Right hindlimb (tissue), 1 donor: ENCODE measurements at places on chromosomes 5 and 9.

DNA sequence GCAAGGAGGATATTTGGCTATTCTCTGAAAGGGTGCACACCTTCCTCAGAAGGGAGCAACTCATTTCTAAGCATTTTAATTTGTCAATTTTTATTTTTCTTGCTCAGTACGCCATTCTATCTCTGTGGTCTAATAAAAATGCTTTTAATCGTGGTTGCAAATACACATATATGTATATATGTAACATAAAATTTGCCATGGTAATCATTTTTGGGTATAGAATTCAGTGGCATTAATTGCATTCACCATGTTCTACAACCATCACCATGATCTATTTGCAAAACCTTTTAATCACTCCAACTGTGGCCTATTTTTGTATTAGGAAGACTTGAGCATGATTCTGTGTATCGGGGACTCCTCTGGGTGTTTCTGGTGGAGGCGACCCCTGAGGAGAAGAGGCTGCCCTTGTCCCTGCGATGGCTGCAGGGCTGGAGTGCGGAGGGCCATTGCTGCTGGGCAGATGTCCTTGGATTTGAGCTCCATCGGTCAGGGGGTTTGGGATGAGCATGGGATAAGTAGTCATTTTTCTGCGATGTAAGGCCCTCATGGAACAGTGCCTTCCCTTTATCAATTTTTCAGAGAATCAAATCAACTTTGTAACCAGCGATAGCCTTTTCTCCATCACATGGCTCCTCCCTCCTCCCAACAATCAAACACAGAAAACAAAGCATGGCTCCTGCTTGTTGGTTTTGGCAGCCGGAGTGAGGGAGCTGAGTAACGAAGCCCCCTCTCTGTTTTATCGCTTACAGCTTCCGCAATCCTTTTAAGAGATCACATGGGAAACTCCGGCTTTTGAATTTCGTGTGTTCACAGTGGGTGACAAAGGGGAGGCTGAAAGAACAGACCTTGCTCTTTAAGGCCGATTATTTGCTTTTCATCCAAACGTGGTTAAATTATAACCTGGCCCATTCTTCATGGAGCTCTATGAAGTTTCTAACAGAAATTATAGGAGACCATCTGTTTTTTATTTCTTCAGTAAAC, 187.3 kb downstream of the TENT4A start:
- DNase-seq: no peak

GRCh38 chr9:79195879-79196278, 375.9 kb upstream of the TLE4 start:
- no peak for DNase-seq

- DNase-seq: no peak
Observed at GRCh38 chr9:33878691-33879366, 61.9 kb downstream of the UBE2R2 start.

DNA sequence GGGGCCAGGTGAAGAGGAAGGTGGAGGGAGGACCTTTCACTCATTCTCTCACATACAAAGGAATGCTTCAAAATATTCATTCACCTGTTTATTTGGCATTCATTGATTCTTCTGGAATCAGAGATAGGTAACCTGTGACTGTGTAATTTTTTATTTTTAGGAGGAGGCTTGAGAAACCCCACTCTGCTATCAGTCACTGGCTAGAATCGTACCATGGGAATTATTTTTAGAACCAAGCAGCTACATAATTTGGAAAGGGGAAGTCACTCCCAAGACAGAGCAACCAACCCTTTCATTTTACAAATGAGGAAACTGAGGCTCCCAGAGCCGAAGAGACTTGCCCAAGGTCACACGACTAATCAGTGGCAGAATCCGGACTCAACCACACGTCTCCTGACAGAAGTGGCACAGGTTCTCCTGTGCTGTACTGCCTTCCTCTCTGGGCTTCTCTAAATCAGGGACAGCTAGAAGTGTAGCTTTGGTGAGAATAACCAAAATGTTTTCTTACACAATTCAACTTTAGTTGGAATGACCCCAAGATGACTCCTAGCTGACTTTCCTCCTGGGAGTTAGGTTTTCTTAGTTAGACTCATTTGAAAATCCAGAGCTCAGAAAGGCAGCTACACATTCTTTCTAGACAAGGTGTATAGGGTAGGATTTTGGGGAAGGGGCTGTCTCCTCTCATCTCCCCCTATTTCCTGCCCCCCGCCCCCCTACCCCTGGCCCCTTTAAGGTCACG, 264.3 kb upstream of the PANK3 start:
- no peak for DNase-seq

DNA sequence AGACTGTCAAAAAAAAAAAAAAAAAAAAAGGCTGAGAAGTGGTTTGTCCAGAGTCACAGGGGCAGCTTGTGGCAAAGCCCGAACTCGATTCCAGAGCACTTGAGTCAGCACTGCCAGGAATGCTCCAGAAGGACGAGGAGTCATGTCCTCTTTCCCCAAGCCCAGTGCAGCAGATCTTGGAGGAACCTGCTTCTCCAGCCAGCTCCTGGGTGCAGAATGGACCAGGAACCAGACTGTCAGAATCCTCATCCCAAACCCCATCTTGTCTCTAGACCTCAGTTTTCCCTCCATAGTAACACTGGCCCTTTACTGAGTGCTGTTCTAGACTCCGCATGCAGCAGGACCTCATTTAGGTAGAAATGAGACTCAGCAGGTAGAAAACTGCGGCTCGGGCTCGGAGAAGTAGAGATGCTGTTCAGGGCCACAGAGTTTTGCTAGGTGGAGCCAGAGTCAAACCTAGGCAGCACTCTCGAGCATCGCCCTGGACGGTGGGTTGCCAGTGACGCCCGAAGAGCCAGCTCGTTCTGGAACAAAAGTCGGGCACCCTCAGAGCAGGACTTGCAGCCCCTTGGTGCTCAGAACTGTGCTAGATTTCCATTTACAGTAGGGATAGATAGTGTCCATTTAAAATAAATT, 15.4 kb downstream of the CD74 start:
- no peak for DNase-seq

- no peak for DNase-seq
Observed at GRCh38 chr5:153895266-153895665, 143.4 kb downstream of the FAM114A2 start.

DNA sequence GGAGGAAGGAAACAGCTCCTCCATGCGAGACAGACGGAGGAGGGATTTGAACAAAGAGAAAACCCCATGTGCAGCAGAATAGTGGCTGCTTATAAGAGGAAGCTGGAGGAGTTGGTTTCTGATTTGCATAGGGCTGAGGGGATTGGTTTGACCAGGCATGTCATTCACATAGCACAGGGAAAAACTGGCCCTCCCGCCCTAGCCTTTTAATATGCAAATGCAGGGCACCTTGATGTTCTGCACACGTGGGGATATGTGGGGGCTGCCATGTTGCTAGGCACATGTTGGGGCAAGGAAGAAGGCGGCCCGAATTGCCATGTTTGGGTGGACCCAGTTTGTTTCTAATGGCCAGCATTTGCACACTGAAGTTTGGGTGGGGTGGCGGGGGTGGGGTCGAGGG, 42.2 kb downstream of the OSMR start:
- DNase-seq: no peak

DNA sequence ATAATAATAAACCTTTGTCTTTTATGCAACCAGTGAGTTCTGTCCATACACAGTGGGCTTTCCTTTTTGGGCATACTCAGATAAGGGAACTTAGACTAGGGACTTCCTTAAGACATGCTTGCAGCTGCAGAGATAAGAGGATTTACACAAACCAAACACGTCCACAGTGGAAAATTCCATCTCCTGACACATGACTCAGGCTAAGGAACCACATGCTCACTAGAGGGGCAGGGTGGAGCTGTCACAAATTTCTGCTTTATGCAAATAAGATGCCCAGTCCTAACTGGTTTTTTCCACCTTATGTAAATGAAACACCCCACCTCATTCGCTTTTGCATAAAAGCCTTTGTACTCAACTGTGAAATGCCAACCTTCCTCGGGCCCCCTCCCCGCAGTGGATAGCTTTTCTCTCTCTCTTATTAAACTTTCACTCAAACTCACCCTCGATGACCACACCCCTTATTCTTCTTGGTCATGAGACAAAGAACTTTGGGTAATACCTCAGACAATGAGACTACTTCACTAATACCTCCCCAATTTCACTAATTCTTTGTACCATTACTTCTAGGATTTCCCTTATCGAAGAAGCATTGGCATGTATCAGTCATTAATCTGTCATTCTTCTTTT, 170.3 kb upstream of the FTMT start:
- DNase-seq: no peak

- no peak for DNase-seq
Observed at GRCh38 chr9:112288029-112288428, 45.4 kb downstream of the PTBP3 start.

- DNase-seq: no peak
Observed at GRCh38 chr5:148687427-148687826, 33.1 kb upstream of the HTR4 start.

- DNase-seq: no peak
Observed at GRCh38 chr5:104778-105296, 12.9 kb downstream of the PLEKHG4B start.

GRCh38 chr5:149760854-149761187, 30.7 kb downstream of the PPARGC1B start:
- DNase-seq: no peak

GRCh38 chr5:80962630-80963520, 2.7 kb downstream of the RASGRF2 start:
- DNase-seq: no peak

- DNase-seq: no peak
Observed at GRCh38 chr5:88954511-88954910, 71.5 kb upstream of the MEF2C start.

- no peak for DNase-seq
Observed at GRCh38 chr9:90774682-90775081, 26.9 kb upstream of the SYK start.
